MV-4-11 (cell line): ENCODE measurements at places on chromosomes 2 and 18.

DNA sequence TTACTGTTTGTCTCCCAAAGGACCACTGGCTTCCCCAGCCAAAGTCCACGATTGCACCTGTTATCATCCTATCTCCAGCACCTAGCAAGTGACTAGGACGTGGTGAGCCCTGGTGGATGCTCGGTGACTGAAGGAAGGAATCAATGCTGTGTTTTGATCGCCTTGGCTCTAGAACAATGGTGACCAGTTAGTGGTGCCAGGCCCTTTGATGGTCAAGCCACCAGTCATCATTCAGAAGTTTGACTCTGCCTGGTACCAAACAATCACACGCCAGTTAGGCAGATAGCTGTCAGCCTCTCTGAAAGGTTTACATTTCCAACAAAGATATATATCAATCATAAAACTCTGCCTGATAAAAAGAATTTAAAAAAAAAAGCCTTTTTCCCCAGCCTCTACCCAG lies 244.1 kb downstream of the SH3BP4 start:
- DNase-seq = no peak

GRCh38 chr18:77077941-77078689 lies 54.5 kb downstream of the MBP start:
- DNase-seq = peak; percentile 19

DNA sequence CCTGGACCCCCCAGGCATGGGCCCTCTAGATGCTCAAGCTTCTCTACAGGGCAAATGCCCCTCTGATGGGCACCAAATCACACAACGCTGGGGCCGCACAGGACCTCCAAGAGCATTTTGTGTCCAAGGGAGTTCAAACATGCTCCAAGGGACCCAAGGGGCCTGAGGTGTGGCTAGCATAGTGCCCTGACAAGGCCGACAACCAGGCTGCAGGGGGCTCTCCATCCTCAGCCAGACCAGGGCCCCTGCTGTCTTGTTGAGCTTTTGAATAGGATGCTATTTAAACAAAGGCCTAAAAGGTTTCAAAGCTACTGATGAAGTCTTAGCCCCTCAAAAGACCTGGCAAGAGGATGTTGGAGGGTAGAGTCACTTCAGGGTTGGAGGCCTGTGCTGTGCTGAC lies 33.1 kb downstream of the EN1 start:
- DNase-seq = no peak

GRCh38 chr2:9174771-9175437 lies 31.7 kb upstream of the ASAP2 start:
- peak; percentile 83 for DNase-seq

DNA sequence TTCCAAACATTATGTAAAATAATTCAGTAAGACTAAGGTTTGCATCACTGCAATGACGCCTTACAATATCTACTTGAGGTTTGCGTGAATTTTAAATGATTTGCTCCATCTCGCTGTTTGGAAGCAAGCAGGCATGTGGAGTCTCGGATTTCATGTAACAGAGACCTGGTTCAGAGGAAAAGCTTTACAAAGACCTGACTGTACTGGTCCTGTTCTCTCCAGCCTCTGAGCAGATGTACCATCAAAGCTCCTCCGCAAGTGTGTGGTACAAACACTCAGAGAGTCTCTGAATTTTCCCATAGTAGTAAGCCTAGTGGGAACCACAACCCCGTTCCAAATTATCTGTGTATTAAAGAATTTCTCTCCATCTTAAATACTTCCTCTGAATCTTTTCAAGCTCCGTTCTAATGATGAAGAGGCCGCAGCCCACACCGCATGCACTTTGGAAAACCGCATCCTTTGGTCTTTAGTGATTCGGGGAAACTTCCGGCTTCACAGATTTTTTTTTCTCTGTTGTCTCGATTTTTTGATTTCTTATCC lies 728.1 kb upstream of the SOX11 start:
- DNase-seq = no peak

GRCh38 chr18:76491776-76492668 lies 3.0 kb downstream of the ZNF516 start:
- DNase-seq = peak; percentile 26

DNA sequence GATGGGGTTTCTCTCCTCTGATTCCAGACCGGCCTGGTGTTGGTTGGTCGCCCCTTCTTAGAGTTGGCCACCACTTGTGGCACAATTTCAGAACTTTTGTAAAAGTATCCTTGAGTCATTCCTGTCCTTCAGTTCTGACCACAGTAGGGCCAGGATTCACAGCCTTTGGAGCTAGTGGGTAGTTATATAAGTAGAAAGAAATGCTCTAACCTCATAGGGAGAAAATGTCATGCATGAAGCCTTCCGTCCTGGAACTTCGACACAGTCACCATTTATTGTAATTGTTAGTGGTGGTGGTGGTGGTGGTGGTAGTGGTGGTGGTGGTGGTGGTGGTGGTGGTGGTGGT lies 65.4 kb downstream of the EPAS1 start:
- DNase-seq = no peak

GRCh38 chr2:45643095-45643494 lies 8.4 kb upstream of the PRKCE start:
- DNase-seq = no peak

DNA sequence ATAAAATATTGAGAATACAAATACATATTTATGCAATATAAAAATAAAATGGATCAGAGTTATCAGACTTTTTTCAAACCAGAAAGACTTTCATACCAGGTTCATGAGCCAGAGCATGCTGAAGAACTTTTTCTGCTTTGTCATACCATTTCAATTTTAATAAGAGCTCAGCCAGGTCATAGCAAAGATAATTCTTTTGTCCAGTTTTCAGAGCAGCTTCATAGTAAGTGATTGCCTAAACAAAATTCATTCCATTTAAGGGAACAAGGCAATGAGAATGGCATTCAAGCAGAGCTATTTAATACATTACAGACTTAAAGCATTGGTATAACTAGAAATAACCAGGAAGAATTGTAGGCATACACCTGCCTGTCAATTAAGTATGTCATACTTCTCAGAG lies 42.3 kb downstream of the TTC21B start:
- no peak for DNase-seq

DNA sequence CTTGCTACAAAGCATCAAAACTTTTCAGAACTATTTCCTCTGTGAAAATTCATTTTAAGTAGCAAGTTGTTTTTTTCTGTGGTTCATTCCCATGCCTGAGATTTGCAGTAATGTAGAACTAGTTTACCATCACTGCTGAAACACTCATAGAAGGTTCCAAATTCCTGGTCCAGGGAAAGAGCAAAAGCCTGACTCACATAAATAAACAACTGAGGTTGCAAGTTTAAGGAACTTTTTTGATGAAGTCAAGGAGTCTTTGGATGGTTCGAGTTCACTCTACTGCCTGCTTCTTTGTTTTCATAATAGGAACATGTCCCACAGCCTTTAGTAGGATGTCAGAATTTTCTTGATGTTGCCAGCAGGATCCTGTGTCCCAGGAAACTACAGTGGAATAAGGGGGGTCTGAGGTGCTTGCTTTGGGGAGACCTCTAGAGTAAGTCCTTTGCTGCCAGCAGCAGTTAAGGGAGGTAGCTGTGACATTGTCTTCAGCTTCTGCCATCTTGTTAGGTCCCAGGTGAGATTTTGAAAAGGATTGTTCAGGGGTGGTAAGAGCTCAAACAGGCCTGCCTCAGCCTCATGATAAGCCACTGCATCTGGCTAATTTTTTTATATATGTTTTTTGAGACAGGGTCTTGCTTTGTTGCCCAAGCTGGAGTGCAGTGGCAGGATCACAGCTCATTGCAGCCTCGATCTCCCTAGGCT lies 43.9 kb downstream of the ACSL3 start:
- DNase-seq = no peak

- DNase-seq = no peak
These were observed 308.0 kb downstream of the CMPK2 start for GRCh38 chr2:6557737-6558136.

GRCh38 chr2:190835303-190835930 lies 45.2 kb upstream of the GLS start:
- no peak for DNase-seq
